ENCODE measurements at places on chromosomes 3 and 15.

DNA sequence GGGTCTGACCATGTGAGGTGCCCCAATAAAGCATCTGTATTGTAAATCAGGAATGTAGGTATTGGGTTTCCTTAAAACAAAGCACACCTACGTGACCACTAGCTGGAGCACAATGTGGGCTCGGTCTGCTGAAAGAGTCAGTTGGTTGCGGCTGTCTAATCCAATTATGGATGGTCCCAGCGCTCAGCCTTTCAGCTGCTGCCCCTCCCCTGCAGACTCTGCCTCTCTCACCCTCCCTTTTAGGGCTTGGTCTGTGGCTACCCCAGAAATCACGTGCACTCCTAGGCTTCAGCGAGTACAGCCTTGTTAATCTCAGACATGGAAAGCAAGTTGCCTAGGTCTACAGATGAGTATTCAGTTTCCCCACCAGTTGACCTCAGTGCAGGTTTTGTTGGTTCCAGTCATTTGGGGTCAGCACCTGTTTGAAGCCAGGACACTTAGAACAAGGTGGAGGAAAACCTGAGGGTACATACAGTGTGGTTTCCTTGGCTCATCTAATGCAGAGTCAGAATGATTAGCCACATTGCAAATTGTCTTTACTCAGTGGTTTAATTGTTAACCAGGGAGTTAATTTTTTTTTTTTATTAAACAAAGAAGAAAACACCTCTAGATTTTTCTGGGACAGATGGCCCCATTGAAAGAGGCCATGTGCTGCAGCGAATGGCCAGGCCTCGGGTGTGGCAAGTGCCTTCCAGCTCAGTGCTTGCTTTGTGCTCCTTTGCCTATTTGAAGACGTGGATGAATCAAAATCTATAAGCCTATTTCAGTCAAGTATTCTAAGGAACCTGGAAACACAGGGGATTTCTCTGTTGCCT lies 137.7 kb downstream of the IGF1R start:
- DNase-seq, result no peak

DNA sequence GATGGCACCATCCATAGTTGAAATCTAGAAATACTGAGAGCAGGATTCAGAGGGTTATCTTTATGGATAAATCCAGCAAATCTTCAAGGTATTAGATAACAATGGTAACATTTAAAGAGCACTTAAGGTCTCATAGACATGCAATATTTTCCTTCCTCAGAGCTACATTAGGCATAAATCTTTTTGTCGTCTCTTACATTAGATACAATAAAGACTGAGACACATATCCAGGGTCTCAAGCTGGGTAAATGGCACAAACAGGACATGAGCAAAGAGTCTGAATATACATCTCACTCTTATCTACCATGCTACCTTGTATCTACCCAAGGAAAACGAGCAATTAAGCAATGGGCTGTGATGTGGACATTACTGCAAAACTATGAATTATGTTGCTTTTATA lies 927.3 kb upstream of the EPHA6 start:
- DNase-seq, result no peak

DNA sequence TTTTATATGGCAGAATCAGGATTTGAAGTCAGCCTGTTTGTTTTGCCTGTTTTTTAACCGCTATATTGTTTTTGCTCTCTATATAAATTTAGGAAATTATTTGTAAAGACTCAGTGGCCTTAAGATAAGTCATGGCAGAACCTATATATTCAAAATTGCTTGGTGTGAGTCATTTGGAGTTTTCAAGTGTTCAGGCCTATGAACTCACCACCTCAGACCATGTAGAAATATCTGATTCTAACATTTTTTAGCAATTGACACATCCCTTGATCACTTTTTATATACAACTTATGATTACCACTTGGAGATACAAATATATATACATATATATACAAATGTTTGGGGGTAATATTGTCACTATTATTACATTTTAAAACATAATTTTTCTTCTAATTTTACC lies 95.7 kb downstream of the VGLL3 start:
- DNase-seq, result no peak

DNA sequence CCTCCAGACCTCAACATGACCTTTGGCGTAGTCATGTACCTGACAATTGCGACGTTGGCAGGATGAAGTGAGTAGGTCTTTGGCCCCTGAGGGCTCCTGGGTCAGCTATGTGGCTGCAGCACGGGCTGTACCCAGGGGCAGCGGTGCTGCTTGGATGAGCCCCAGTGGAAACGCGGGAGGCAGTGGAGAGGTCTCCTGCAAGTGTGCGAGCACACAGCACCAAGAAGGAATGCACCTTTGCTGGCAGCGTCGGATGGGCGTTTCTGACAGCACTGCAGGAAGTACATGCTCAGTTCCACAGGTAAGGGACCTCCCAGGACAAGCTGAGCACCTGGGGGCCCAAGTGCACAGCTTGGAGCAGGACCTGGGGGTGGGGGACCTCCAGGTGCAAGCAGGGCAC lies 67.4 kb upstream of the UNC13C start:
- DNase-seq, result no peak

- no peak for DNase-seq
Measured at GRCh38 chr3:64552966-64553365, 134.8 kb downstream of the ADAMTS9 start.

GRCh38 chr3:173096140-173096539 lies 44.9 kb downstream of the SPATA16 start:
- no peak for DNase-seq

DNA sequence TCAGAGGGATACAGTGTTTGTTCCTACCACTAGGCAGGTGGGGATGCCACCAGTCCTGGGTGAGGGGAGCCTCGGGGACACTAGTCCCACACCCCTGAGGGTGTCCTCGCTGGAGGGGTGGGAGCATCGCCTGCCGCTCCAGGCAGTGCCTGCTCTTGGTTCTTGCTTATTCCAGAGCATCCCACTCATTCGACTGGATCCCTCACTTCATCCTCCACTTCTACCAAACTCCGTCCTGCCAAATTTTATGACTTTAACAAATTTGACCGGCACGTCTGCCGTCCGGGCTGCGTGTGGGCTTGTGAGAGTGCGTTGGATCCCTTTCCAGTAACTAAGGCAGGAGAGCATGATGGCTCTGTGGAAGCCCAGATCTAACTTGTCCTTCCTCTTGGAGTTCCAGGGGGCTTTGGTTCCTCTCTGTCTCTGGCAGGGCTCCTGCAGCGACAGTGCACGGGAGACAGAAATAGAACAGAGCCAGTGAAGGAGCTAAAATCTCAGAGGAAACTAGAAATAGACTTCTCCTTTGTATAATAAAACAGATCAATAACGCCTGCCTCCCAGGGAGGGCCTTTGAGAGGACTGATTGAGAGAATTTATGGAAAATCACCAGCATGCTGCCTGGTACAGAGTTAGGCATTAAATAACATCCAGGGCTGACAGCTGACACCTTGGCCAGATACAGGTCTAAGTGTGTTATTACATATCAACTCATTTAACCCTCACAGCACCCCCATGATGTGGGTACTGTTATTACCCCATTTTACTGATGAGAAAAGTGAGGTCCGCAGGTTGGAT lies 34.5 kb downstream of the MGLL start:
- DNase-seq, result no peak

GRCh38 chr15:71646767-71647486 lies 163.4 kb upstream of the NR2E3 start:
- DNase-seq, result no peak

DNA sequence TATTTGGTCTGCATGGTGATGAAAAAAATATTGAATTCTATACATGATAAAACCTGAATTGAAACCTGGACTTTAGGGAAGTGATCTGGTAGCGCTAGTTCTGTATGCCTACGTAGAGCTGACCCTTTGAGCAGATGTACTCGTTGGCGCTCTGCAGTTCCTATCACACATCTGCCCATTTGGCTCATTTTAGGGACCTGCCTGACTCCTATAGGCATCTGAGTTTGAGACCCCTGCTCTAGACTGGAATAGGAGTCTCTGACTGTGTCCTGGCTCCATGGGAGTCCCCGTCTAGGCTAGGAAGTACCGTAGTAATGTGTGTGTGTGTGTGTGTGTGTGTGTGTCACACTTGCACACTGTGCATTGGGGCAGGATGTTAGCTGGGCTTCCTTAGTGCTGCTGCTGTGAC lies 21.2 kb downstream of the STARD5 start:
- no peak for DNase-seq
